SK-MEL-5 (cell line): ENCODE measurements at places on chromosomes 3 and 15. TPM values are rescaled to one million over a fixed set of nuclear protein-coding genes. Genes with fewer than 3 reads are reported as not detected.
A peak's percentile ranks its signal among the peaks of the same experiment; 100 is the strongest.

DNA sequence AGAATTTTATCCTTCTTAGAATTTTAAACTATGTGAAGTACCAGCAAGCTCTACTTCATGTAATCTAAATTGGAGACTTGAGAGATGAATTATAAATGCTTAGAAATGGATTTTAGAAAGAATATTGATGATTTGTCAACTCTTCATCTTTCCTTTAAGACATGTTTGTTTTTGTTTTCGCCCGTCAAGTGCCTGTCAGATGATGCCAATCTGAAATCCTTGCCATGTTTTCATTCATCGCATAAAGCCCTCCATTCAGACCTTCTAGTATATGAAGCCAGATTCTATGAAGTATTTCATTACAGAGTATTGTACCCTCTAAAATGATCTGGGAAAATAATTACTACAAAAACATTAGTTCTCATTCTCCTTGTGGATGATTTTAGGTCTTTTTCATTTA is 223.2 kb upstream of the SOX2 start:
- peak; percentile 68 for DNase-seq

DNA sequence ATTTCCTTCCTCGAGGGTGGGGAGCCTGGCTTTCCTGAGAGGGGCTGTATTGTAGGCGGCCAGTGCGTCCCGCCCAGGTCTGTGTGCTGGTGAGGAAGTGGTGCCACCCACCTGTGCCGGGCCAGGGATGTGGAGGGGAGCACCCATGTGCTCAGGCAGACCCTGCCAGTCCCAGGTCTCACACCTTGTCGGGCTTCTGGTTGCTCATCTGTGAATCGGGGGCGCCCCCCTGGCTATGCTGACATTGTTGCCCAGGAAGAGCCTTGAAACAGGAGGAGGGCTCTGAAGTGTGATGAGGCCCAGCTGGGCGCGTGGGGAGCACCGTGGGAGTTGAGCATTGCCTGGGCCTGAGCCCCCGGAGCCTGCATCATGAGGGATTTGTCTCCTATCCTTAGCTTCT is 4.8 kb downstream of the FBLN2 start:
- no peak for DNase-seq

DNA sequence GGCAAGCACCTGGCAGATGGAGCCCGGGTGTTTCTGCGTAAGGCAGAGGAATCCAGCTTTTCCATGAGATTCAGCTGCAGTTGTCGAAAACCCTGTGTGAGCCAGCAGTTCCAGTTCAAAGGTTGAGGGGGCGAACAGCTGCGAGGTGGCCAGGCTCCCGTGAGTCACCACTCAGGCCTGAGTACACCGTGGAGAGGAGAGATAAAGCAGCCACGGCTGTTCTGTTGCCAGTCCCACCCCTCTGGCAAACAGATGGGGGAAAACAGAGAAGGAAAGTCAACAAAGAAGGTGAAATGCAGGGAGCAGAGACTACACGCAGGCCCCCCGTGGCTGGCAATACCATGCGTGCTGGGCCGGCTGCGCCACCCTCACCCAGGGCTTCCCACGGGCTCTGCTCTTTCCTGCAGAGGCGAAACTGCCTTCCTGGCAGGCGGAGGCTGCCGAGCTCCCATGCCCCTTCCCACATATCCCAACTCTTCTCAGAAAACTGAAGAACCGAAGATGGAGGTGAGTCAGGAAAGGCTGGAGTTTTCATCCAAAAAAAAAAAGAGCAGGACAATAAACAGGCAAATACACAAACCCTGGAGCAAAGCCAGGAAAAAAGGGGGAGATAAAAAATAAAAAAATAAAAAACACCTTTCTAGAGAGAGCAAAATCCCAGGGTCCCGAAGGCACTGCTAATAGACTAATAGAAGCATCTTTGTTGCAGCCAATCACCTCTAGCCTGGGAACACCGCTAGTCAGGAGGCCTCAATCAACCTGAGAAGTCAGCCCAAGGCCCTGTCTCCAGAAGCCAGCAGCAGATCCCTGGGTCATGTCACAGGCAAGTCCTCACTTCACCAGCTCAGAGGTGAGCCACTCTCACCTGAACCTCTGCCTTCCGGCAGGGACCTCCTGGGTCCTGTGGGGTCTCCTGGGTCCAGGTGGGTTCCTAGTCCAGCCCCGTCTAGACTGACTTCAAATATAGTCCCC is 37.7 kb downstream of the FAM174B start:
- no peak for DNase-seq

TM4SF1 gene
- 60.2 and 65.0 TPM in 2 replicates for total RNA-seq

DNA sequence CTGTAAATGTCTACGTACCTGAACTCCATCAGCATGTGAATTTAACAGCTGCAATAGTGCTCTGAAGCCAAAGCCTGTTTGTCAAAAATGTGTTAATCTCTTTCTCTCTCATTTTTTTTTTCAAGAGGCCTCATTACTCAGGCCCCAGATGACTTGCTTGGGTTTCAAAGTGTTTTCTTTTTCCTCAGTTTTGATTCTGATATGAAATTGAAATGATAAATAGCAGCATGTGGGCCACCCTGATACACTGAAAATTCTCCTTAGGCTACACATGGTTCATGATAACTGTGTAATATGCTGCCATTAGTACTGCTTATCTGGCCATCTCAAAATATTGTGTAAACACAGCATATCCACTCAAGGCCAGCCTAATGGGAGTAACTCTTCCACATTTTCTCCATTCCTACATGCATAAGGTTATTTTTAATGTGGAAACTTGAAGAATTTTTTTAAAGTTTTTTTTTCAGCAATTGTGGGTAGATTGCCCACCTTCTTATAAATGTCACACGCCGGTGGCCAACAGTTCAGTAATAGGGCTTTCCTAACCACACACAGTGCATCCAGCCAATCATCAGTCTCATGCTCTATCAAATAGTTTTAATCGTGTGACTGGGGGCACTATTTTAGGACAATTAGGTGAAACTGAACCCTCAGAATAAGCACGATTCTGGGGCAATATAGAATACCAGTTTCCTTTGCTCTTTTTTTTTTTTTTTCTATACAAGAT is 13.1 kb upstream of the DENND4A start:
- no peak for DNase-seq

- no peak for DNase-seq
Observed at GRCh38 chr3:3084890-3085289, 25.3 kb downstream of the IL5RA start.

USP13 gene
- 7.1 and 8.3 TPM in 2 replicates for total RNA-seq

NUP210 gene
- 14.9 and 19.4 TPM in 2 replicates for total RNA-seq

DNA sequence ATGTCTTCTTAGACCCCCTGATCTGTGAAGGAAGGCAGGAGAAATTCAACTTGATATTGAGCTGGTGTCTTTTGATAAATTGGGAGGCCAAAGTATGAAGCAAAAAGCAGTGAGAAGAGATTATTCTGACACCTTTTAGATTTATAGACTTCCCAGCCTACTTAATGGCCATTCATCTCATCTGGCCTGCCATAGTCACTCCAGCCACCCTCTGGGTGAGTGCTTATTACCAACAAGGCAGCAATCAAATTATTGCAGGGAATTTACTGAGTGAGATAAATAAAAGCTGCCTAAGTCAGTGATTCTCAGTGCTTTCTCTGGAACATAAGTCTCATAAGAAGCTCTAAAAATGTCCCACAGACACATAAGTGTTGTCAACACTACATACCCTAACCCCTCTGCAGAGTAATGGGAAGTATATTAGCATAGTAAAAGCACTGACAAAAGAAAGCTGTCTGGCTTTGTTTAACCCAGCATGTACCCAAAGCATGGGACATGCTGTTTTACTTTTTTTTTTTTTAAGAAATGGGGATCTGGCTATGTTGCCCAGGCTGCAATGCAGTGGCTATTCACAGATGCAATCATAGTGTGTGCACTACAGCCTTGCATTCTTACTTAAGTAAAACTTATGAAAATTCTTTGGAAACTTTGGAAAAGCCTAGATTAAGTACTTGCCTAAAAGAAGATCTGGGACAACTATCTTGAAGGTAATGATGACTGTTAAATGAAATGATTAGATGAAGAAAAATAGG is 725.3 kb downstream of the TUSC7 start:
- no peak for DNase-seq

SEMA6D gene
- 7.5 and 9.6 TPM in 2 replicates for total RNA-seq

DNA sequence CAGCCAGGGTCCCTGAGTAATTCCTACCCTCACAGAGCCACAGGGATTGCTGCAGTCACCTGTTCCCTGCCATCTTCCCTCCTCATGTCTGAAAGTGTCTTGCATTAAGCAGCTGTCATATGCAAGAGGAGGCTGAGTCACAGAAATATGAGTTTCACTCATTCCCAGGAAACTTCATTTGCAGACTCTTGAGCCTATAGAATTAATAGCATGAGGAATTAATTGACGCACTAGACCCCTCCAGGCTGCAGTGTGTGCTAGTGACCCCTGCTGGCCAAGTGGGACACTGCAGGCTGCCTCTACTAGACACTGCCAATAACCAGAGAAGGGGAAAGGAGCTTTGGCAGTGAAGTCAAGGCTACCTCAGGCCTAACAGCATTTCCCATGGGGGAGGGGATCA is 50.6 kb upstream of the SLC6A1 start:
- peak; percentile 26 for DNase-seq

KLHL40 gene
- not detected in 2 replicates for total RNA-seq

STX19 gene
- total RNA-seq: not detected in 2 replicates

FAM81A gene
- 21.2 and 22.7 TPM in 2 replicates for total RNA-seq

A4GNT gene
- not detected in 2 replicates for total RNA-seq

GRCh38 chr3:26260139-26260538 is 362.4 kb upstream of the LRRC3B start:
- no peak for DNase-seq

GRCh38 chr3:58463181-58463941 is 28.5 kb upstream of the KCTD6 start:
- DNase-seq: peak; percentile 80

DNA sequence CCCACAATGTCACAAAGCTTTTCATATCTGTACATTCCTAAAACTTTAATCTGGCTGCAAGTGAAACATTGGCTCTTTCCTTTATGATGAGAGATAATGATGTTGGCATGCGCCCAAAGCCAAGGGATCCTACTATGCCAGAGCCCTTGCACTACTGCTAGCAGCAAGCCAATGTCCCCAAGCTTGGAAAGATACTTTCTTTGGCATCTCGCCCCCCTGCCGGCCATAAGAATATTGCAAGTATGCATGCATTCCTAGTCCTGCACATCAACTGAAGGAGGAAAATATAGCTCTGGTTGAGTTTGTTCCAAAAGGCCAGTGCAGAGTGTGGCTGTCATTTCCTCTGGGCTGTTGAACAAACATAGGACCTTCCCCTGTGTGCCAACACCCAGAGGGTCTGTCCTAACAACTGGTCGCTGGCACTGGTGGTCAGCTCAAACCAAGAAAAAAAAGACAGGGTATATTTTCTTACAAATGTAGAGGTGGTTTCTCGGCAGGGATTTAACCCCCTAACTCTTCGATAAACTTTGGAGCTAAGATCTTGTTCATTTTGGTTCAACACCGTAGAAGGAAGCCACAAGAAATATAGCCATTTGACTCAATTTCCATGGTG is 120.9 kb upstream of the ZBED2 start:
- peak; percentile 79 for DNase-seq

DNA sequence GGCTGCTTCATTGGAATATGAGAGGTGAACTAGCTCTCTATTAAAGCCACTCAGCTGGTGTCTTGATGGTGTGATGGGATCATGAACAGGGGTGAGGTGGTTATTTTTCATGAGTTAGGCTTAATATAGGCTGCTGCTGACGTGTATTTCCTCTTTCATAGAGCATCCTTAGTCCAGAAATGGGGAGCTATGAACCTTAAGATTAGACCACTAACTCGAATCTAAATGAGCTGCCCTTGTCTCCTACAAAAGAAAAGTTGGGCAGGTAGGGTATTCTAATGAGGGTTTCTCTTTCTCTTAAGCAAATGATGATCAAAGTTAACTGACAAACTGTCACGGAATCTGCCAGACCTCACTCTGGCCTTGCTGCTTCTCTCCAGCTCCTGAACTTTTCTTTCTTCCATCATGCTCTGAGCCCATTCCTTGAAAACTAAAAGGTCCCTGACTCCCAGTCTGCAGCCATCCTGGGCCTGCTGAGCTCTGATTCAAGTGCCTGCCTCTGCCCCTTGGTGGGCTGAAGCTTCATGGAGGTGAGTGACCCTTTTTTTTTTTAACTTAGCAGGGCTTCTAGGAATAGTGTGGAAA is at the start of gene TRIM69:
Gene TRIM69 (plus strand): TSS at position 348 of the 585 bp plus-strand sequence. CDS start 177 bp downstream, at position 525.
- no peak for DNase-seq

- DNase-seq: no peak
Observed at GRCh38 chr3:54122324-54123002, at the start of gene CACNA2D3. Gene CACNA2D3 (plus strand): TSS chr3:54122552.

- DNase-seq: peak; percentile 82
Observed at GRCh38 chr3:190017521-190018288, 103.0 kb downstream of the P3H2 start.

CACNA1D gene
- 3.2 and 5.3 TPM in 2 replicates for total RNA-seq

DNA sequence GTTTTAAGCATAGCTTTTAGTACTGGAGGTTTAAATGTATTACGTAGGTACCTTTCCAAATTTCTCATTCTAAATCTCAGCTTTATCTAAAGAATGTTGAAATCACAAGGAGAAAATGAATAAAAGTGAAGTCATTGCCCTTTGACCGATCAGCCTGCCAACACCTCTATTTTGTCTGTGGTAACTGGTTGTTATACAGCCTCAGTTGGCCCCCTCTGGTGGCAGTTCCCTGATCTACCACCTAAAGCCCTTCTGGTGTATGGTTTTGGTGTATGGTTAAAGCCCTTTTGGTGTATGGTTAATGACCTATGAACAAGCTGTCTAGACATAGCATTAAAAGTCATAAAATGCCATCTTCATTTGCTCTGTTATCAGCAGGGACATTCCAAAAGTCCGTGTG is 378.2 kb upstream of the AZI2 start:
- DNase-seq: peak; percentile 75

DNA sequence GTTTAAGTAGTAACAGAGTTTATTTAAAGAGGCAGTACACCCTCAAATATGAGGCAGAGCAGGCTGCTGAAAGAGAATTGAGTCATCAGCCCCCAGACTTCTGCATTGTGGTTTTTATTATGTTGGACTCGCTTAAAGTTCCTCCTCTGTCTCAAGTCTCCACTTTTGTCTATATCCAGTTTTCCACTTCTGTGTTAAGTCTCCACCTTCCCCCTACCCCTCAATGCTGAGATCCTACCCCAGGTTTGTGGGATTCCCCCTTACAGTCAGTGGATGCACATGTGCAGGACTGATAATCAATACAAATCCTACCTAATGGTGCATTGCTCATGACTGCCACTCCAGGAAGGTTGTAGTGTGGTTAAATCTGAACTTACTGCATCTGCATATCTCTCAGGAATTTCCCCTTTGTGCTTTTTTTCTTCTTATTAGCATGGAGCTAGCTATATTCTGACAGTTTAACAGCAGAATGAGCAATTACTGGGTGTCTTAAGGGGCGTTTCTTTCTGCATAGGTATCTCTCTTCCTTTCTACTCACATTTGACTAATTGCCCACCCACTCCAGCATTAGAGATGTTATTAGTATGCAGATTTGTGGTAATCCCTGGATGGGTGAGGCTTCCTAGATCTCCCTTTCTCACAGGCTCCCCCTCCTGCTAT is 11.9 kb upstream of the CD200R1L start:
- no peak for DNase-seq

- DNase-seq: no peak
Observed at GRCh38 chr3:39279745-39280517, at the start of gene CX3CR1. Gene CX3CR1 (minus strand): TSS chr3:39280036. CDS start chr3:39266509, 13,527 bp downstream.

GRCh38 chr3:172751175-172751704 is 714 bp downstream of the ECT2 start:
- DNase-seq: peak; percentile 32

- DNase-seq: no peak
Observed at GRCh38 chr15:90679959-90680358, 37.2 kb upstream of the BLM start.

TTC21A gene
- total RNA-seq: 0.95 and 1.7 TPM in 2 replicates
